ENCODE measurements at places on chromosomes 2 and 18.
A peak's percentile ranks its signal among the peaks of the same experiment; 100 is the strongest.

DNA sequence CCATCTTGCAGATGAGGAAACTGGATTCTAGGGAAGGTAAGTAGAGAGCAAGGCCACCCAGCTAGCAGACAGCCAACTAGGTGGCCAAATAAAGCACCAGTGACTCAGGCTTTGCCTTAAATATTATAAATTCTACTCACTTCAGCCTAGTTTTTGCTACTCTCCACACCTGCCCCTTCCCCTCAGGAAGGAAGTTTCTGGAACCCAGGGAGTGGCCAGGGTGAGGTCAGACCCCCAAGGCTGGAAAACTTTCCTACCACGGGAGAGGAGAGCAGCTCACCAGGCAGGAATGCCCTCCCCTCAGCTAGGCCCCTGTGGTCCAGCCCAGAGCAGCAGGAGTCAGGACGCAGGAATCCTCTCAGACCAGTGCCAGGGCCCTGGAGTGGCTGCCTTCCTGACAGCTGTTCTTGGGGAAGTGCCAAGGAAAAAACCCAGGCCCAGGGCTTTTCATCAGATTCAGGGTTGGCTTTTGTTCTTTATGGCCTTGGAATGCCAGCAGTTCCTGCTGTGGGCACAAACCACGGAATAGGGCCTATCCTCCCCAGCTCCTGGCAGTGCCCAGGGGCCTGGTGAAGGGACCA is 5.1 kb upstream of the PAX8 start:
- DNase-seq = no peak

DNA sequence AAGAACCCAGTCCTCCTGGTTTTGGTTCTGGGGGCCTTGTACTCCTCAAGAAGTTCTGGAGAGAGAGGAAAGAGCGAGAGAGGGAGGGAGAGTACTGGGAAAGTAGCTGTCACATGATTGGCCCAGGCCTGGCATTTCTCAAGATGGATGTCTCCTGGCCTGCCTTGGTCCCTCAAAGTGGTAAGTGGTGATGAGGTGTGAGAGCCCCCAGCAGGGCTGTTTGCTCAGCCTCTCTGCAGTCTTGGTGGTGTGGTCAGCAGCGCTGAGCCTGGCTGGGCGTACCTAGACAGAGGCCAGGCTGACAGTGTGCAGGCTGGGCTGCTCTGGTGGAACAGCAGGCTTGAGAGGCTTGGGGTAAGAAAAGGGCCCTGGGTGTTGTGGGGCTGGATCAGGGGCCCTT is 2.5 kb downstream of the SPEG start:
- no peak for DNase-seq

DNA sequence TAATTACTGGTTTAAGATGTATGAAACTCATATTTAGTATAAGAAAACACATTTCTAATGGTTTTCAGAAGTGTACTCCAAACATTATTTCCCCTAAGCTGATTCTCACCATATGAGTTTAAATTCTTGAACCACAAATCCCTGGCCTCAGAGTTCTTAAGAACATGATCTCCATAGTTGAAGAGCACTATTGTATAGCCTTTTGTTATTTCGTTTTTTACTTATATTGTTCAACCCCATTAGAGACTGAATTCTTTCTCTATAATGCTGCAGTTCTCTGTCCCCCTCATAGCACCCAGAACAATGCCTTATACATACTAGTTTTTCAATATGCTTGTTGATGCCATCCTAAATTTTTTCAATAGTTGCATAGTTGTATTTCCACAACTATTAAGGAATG is 85.5 kb upstream of the TMEM17 start:
- no peak for DNase-seq

DNA sequence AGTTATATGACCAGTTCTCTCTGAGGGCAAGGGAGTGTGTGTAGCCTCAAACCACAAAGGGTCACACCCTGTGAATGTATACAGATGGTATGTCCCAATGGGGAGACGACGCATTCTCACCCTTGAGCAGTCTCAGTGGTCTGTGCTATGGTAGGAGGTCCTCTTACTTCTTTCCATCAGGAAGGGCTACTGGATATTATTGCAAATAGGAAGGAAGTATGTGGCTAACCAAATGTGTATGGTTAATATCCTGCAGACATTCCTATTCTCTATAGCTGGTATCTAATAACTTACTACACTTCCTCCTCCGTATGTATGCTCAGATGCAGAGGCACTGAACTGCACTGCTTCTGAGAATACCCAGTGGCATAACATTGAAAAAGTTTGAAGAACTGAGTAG is 306.7 kb upstream of the CCDC68 start:
- DNase-seq = no peak

- DNase-seq = no peak
These were observed 101.1 kb upstream of the EPHA4 start for GRCh38 chr2:221673248-221673647.

DNA sequence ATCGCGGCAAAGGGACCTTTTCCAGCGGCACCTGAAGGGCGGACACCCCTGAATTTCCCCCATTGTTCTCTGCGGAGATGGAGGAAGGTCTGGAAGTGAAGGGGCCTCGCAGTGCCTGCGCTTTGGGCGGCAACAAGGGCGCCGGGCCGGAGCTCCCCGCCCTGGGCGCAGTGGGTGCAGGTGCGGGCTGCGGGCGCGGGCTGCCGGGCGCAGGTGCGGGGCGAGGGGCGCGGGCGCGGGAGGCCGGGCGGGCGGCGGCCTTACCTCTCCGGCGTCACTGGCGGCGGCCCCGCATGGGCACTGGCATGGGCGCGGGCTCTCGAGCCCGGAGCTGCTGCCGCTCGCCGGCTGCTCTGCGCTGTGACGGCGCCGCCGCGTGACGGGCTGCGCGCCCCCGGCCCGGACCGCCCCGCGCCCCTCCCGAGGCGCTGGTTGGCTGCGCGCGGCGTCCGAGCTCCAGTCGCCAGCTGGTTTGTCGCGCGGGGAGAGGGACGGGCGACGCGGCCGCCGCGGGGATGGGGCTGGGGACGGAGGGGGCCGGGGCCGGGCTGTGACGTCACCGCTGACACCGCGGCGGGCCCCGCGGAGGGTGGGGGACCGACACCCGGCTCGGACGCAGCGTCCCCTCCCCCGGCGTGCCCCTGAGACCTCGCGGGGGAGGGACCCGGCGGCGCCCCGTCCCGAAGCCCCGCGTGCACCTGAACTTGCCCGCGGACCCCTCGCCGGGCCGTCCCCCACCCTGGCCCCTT is at the start of gene KIF1A:
Gene KIF1A, minus strand, starts transcription at position 362 of the 749 bp plus-strand sequence. CDS start 22,467 bp downstream, outside the sequence.
- no peak for DNase-seq

DNA sequence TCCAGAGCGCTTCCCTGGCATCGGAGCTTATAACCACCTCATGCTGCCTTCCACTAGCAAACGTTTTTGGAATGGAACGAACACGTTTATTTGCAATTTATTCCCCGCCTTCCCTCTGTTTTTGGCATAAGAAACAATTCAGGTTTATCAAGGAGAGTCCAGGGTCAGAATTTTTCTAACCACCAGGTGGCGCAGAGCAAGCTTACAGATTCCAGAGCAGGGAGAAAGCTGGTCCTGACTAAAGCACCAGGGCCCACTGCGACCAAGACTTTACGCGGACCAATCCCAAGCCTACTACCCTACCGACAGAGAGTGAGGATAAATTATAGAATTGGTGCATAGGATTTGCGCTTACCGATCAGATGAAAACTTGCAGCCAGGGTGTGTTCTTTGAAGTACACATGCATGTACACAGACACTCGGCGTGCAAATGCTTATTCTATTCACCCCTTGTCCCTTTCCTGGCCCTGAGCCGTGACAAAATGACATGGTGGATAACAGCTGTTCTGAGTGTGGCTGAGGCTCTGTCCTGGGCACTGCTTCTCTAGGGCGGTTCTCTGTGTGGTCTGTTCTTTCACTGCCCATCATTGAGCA is 34.7 kb downstream of the NAPG start:
- DNase-seq = peak; percentile 53

All from CD4-positive, alpha-beta T cell treated with Interleukin-2 at 100 ng/mL for 4 hours (primary cell).